ENCODE measurements at places on chromosomes 3 and 15.

GRCh38 chr3:27352047-27352446 lies 17.1 kb downstream of the NEK10 start:
- H3K27me3 ChIP-seq, result no peaks in the 10 kb centered on the region
- no peak for DNase-seq
- H3K36me3 ChIP-seq, result no peaks in the 10 kb centered on the region
- no peaks in the 10 kb centered on the region for H3K4me1 ChIP-seq
- no peak overlapping the region for H3K27ac ChIP-seq
- H3K4me3 ChIP-seq, result no peak overlapping the region

DNA sequence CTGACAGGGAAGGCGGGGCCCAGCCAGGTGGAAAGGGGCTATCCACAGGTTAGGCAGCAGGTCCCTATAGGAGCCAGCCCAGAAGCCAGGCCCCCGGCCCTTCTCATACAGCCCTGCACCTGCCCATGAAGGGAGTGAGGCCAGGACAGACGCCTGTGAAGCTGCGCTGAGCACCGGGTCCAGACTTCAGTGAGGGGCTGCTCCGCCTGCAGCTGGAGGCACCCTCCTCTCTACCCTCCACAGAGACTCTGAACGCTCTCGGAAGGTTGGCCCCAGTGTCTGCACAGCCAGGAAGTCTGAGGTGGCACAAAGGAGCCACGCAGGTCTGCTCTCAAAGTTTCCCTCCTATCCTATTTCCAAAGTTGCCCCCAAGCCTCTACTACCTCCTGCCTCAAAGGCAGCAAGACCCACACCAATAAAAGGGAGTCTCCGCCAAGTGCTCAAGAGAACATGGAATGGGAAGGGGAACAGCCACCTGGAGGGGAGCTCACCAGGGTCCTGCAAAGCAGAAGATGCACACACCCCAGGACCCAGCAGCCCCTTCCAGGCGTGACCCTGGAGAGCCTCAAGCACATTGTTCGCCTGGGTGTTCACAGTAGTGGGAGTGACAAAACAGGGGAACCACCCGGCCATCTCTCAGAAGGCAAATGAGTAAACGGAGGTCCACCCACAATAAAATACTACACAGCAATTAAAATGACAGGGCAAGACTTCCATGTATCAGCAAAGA lies 19.5 kb downstream of the XXYLT1 start:
- no peaks in the 10 kb centered on the region for H3K36me3 ChIP-seq
- peaks cover 4% of the 10 kb centered on the region for H3K4me1 ChIP-seq
- H3K4me3 ChIP-seq, result no peak overlapping the region
- DNase-seq, result no peak
- H3K27me3 ChIP-seq, result no peaks in the 10 kb centered on the region
- H3K27ac ChIP-seq, result no peak overlapping the region

GRCh38 chr3:114829783-114830182 lies 317.3 kb downstream of the ZBTB20 start:
- no peak for DNase-seq
- no peak overlapping the region for H3K4me3 ChIP-seq
- H3K36me3 ChIP-seq, result no peaks in the 10 kb centered on the region
- H3K27ac ChIP-seq, result no peak overlapping the region

DNA sequence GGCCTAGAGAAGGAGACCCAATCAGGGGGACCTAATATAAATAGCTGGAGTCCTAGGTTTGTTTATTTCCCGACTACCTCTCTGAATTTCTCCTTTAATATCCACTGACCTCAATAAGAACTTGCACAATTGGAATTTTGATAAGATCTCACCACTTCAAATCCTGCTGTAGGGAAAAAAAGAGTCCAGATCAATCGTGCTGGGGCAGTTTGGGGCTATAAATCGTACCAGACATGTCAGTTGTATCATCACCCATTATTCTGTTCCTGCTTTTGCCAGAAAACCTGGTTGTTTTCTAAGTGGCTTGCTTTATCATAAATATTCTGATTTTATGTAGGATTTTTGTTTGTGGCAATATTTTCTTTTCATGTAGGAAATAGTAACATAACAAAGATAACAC lies 281.3 kb downstream of the DIPK2A start:
- no peaks in the 10 kb centered on the region for H3K27me3 ChIP-seq
- H3K36me3 ChIP-seq, result no peaks in the 10 kb centered on the region
- H3K27ac ChIP-seq, result no peak overlapping the region

- no peaks in the 10 kb centered on the region for H3K27me3 ChIP-seq
- peaks cover 10% of the 10 kb centered on the region for H3K4me1 ChIP-seq
- H3K27ac ChIP-seq, result no peak overlapping the region
- no peaks in the 10 kb centered on the region for H3K36me3 ChIP-seq
- no peak for DNase-seq
These were observed 9.3 kb upstream of the CX3CR1 start for GRCh38 chr3:39289107-39289506.

GRCh38 chr15:62519900-62520299 lies 354.8 kb upstream of the C2CD4B start:
- no peaks in the 10 kb centered on the region for H3K36me3 ChIP-seq
- no peaks in the 10 kb centered on the region for H3K4me1 ChIP-seq

- H3K27ac ChIP-seq, result no peak overlapping the region
- no peaks in the 10 kb centered on the region for H3K36me3 ChIP-seq
- no peak for DNase-seq
- H3K4me1 ChIP-seq, result no peaks in the 10 kb centered on the region
- no peaks in the 10 kb centered on the region for H3K27me3 ChIP-seq
These were observed 1.8 kb downstream of the ATP13A4 start for GRCh38 chr3:193552923-193553322.

DNA sequence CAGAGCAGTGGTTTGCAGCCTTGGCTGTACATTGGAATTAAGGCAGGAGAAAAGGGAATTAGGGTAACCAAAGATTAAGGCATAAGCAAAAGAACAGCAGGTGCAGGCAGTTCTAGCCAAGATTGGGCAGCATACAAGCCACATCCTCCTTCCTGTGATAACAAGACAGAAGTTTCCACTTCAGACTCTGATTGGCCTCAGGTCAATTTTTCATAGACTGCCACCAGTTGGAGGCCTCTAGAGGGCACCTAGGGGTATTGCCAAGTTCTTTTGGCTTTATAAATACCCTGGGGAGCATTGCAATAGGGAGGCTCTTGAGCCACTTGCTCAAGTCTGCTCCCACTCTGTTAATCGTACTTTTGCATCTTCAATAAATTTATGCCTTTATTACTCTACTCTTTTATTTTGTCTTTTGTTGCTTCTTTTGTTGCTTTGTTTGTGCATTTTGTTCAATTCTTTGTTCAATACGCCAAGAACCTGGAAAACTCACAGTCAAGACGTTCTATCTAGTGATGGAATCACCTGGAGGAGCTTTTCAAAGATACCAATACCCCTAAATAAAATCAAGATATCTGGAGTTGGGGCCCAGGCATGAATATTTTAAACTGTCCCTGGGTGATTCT lies 32.2 kb upstream of the FMN1 start:
- no peak overlapping the region for H3K27ac ChIP-seq
- no peak overlapping the region for H3K4me3 ChIP-seq
- no peaks in the 10 kb centered on the region for H3K27me3 ChIP-seq

DNA sequence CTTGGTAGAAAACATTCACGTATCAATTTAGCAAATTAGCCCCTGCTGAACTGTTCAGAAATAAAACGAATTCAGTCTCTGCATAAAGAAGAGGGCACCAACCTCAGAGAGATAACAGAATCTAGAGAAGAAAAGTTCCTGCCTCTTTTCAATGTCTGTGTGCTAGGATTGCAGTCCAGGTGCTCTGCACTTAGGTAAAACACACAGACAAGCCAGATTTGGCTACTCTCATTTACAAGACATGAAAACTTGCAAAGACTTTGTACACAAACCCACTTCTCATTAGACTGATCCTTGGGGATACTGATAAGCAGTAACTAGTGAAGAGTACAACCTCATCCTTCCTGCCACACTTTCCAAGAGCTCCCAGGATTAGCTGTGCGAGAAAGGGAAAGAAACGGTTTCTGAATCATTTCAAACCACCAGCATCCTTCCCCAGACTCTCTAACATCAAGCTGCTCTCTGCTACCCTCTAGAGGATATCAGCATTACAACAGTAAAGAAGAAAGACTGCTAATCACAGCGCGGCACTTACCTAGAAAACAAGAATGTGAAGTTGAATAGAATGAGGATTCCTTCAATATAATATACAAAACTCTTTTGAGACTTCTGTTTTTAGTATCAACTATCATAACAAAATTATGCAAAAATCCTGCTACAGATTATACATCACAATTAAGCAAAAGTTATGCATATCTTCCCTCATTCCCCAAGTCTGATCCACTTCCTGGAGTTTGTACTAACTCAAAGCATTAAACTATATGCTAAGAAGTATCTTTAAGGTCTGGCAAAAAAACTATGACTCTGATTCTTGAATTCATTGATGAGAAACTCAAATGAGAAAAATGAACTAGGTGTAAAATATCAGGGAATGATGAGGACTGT lies 306.4 kb downstream of the MAGI1 start:
- no peak overlapping the region for H3K4me3 ChIP-seq
- no peak for DNase-seq

DNA sequence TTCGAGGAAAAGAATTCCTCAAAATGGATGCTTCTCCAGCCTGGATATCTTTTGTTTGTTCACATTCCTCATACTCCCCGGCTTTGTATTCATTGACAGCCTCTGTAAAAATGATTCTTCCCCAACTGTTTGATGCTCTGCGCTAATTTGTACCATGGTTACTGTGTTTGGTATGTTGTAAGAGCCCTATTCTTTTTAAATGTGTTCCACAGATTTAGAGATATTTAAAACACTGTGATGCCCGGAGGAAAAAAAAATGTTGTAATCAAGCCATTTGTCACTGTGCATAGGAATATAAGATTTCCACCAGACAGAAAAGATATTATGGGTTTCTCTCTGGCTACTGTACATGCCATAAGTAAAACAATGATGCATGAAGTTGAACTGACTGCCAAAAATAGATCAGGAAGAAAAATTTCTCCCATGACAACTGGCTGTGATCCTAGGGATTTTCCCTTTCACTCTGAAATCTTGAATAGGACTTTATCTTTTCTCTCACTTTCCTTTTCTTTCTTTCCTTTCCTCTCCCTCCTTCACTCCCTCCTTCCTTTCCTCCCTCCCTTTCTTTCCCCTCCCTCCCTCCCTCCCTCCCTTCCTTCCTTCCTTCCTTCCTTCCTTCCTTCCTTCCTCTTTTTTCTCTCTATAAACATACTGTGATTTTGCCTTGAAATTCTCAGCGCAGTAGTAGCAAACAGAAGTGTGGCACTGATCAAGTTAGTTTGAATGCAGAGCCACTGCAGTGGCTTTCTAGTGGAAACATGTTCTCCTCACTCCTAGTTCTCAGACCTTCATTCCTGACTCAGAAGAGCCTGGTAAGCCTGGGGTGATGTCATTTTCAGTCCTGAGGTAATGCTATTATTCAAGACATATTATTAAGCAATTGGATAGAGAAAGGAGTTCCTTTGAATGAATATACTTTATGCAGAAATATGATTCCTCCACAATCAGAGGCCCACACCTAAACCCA lies 254.9 kb upstream of the TBL1XR1 start:
- no peak overlapping the region for H3K4me3 ChIP-seq
- no peak for DNase-seq

- H3K4me1 ChIP-seq, result peaks cover 18% of the 10 kb centered on the region
- H3K27ac ChIP-seq, result no peak overlapping the region
- no peak overlapping the region for H3K4me3 ChIP-seq
- DNase-seq, result peak; percentile 66
- H3K36me3 ChIP-seq, result no peaks in the 10 kb centered on the region
- H3K27me3 ChIP-seq, result no peaks in the 10 kb centered on the region
These were observed 348.6 kb downstream of the PLCL2 start for GRCh38 chr3:17233398-17233800.

DNA sequence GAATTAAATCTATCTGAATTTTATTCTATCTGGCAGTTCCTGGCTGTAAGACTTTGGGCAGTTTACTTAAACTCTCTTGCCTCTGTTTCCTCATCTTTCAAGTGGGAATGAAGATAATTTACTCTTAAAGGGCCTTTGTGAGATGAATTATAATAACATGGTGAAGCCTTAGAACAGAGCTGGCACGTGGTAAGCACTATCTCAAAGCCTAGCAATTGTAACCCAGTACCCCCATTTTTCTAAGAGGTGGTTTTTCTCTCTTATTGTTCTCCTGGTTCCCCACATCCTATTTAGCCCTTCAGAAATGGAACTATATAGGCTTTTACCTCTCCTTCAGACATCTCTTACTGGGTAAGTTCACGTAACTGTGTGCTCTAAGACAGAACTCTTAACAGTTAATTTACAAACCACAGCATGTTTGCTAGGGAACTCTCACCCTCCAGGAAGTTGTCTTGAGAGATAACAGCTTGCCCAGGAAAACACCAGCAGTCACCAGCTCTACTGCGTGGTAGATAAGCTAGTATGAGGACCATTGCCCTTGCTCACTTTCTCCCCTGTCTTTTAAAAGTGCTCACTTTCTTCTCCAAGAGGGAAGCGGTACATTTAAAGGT lies 12.3 kb upstream of the CRBN start:
- no peaks in the 10 kb centered on the region for H3K36me3 ChIP-seq
- H3K4me1 ChIP-seq, result peaks cover 47% of the 10 kb centered on the region
- peak overlapping the region; percentile 49 for H3K27ac ChIP-seq

GRCh38 chr15:72235298-72235697 lies 4.3 kb upstream of the PKM start:
- H3K27ac ChIP-seq, result no peak overlapping the region
- no peaks in the 10 kb centered on the region for H3K27me3 ChIP-seq
- no peak overlapping the region for H3K4me3 ChIP-seq
- peaks cover 29% of the 10 kb centered on the region for H3K4me1 ChIP-seq
- H3K36me3 ChIP-seq, result no peaks in the 10 kb centered on the region
- DNase-seq, result no peak

- no peak for DNase-seq
- no peak overlapping the region for H3K27ac ChIP-seq
- H3K4me3 ChIP-seq, result no peak overlapping the region
- no peaks in the 10 kb centered on the region for H3K27me3 ChIP-seq
These were observed 60.0 kb upstream of the SYN2 start for GRCh38 chr3:11944052-11944673.

DNA sequence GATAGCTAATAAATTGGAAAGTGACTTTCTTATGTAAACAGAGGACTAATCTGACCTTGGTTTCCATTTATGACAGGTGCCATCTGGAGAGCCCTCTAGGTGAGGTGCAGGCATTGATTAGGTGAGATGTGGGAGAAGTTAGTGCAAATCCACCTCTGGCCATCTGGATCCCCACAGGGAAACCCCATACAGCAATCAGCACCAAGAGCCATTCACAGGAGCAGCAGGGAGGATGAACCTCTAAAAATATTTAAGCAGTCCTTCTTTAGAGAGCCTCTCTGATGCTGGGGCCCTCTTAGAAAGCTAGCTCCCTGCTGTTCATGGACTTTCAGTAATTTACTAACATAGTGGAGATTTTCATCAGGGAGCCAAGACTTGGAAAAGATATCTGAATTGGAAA lies 69.3 kb downstream of the CLSTN2 start:
- no peak overlapping the region for H3K27ac ChIP-seq
- H3K4me1 ChIP-seq, result no peaks in the 10 kb centered on the region
- no peak overlapping the region for H3K4me3 ChIP-seq
- no peaks in the 10 kb centered on the region for H3K27me3 ChIP-seq
- no peak for DNase-seq

- DNase-seq, result no peak
- no peak overlapping the region for H3K27ac ChIP-seq
- H3K4me3 ChIP-seq, result no peak overlapping the region
- no peaks in the 10 kb centered on the region for H3K27me3 ChIP-seq
These were observed 1095.4 kb upstream of the CADM2 start for GRCh38 chr3:83863380-83863779.
